Central memory CD4-positive, alpha-beta T cell (primary cell): ENCODE measurements at places on chromosomes 6 and 20.

- no peak for DNase-seq
Measured at GRCh38 chr6:131227158-131227543, 91.9 kb downstream of the AKAP7 start.

GRCh38 chr6:165616116-165616515 lies 46.9 kb downstream of the PDE10A start:
- DNase-seq = no peak

DNA sequence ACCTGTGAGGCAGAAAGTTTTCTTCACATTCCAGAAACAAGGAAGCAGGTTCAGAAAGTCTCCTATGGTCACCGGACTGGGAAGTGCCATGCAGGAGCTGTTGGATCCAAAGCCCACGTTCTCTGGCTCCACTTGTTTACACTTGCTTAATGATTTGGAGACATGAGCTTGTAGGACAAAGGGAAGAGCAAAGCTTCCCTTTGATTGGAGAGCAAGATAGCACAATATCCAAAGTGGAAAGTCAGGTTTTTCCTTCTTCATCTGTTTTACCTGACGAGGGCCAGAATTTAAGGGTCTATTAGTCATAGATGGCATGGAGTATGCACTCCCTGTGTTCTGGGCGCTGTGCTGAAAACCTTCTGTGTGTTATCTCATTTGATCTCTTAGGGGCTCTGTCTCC lies 81.2 kb downstream of the PDE7B start:
- no peak for DNase-seq

DNA sequence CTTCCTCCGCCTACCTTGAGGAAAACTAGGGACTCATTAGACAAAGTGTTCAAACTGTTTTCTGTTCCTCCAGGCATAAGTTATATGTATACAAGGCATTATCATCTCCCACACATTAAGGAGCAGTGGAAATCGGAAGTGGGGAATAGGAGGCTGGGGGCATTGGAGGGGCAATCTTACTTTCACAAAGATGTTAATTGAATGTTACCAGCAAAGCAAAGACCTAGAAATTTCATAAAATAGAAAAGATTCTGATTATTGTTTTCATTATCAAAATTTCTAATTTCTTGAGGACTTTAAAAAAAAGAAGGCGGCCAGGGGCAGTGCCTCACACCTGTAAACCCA lies 501.7 kb upstream of the JARID2 start:
- DNase-seq = no peak

GRCh38 chr6:148151896-148152643 lies 190.6 kb upstream of the SASH1 start:
- DNase-seq = no peak

- DNase-seq = no peak
Measured at GRCh38 chr20:11642866-11643265, 274.8 kb upstream of the BTBD3 start.
